ENCODE measurements at places on chromosomes 1 and 21.

DNA sequence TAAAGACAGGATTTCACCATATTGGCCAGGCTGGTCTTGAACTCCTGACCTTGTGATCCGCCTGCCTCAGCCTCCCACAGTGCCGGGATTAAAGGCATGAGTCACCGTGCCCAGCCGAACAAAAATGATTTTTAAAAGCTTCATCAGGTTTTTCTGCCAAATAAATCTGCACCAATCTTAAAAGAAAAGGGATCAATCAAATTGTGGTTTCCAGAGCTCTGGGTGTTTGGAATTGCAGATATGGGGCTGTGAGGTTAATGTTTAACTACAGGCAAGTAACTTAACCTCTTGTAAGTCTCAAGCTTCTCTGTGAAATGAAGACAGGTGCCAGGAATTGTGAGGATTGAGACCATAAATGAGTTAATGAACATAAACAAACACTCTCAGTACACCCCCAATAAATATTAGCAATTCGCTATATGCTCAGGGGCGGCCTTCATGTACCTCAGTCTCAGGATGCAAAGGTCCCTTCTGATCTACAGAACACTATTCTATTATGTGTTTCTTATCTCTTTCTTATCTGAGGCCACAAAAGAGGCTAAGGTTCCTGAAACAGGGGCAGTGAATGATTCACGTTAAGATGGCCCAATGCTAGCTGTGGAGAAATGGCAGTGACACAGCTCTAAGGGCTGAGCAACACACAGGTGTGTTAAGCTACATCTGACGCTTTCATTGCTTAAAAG, 7.1 kb upstream of the GNPAT start:
- DNase-seq = no peak

DNA sequence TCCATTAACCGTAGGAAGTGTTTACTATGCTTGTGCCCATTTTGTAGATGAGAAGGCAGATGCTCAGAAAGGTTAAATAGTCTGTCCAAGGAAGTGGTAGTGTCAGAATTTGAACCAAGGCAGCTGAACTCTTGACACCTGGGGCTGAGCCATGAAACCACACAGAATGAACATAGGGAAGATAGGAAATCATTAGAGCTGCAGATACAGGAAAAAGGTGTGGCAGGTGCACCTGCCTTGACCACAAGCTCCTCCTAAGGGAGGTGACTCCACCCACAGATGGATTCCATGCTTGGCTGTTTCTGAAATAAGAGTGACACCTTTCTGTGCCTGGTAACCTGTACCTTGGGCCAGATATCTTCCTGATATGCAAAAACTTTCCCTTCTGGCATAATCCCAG, 69.9 kb upstream of the IGSF21 start:
- DNase-seq = no peak

- no peak for DNase-seq
Observed at GRCh38 chr1:32392325-32392724, 1.9 kb downstream of the BSDC1 start.

GRCh38 chr1:116577759-116578314, 7.0 kb upstream of the CD58 start:
- no peak for DNase-seq

DNA sequence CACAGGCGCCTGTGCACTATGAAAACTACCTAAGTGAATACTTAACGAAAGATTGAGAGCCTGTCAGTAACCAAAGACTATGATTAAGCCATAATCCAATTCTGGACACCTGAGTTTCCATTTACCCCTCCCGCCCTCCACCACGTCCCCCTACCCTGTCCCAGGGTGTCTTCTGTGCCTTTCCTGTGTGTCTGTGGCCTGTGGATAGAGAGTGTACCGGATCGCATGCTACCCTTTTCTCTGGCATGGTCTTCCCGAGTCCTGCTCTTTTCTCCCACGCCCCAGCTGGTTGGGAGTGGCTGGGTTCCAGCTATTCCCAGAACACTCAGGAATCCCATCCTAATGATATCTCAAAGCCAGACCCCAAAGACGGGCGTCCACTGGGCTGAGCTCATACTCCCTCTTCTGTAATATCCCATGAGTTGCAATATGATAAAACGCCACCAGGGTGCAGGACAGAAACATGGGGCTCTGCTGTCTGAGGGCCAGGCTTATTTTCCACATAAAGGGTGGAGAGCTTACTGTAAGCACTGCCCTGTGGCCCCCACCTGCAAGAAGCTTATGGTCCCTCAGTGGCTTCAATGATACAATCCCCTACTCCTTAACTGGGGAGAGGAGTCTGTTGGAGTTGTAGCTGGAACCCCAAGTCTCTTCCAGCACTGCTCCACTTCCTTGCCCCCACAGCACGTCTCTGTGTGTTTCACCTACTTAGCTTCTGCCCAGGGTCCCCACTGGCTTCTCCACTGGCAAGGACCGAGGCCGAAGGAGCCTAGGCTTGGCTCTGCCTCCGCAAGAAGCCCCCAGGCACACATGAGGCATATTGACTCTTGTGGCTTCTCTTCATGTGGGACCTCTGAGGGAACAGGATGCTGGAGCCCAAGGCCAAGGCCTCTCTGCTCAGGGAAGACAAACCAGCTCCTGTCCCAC, 17.6 kb upstream of the ALX3 start:
- no peak for DNase-seq

DNA sequence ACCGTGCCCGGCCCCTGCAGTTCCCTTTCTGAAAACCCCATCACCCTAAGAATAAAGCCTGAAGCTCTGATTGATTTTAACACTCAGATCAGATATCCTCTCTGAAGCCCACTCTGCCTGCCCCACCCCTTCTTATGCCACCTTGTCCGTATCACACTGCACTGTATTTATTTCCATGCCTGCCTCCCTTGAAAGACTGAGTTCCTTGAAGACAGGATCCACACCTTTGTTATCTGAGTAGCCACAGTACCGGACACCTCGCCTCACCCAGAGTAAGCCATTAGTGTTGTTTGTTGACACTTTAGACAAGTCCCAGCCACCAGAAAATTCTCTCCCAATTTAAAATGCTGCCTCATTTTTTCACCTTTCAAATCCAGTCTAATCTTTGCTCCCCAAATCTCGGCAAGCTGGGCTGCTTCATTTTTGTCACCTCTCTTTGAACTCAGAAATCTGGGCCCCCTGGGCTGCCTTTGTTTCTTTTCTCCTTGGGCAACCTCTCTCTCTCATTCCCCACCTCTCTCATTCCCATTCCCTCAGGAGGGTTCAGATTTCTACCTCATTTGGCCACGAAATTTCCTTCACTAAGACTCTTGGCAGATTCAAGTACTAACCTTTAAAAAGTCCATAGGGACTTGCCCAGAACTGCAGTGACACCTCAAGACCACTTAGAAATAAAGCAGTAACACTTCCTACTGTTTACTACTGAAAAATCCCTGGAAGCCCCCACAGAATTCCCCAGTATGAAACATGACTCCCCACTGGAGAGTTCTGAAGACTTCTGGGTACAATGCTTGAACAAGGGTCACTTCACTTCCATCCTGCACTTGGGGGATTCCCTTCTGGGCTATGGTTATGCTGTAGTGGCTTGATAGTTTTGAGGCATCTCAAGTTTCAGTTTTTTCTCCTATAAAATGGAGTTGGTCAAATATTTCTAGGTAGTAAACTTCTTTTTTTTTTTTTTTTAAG, 8.7 kb upstream of the PPP1R15B start:
- DNase-seq = no peak

GRCh38 chr1:179012038-179012437, 13.7 kb upstream of the FAM20B start:
- DNase-seq = no peak

DNA sequence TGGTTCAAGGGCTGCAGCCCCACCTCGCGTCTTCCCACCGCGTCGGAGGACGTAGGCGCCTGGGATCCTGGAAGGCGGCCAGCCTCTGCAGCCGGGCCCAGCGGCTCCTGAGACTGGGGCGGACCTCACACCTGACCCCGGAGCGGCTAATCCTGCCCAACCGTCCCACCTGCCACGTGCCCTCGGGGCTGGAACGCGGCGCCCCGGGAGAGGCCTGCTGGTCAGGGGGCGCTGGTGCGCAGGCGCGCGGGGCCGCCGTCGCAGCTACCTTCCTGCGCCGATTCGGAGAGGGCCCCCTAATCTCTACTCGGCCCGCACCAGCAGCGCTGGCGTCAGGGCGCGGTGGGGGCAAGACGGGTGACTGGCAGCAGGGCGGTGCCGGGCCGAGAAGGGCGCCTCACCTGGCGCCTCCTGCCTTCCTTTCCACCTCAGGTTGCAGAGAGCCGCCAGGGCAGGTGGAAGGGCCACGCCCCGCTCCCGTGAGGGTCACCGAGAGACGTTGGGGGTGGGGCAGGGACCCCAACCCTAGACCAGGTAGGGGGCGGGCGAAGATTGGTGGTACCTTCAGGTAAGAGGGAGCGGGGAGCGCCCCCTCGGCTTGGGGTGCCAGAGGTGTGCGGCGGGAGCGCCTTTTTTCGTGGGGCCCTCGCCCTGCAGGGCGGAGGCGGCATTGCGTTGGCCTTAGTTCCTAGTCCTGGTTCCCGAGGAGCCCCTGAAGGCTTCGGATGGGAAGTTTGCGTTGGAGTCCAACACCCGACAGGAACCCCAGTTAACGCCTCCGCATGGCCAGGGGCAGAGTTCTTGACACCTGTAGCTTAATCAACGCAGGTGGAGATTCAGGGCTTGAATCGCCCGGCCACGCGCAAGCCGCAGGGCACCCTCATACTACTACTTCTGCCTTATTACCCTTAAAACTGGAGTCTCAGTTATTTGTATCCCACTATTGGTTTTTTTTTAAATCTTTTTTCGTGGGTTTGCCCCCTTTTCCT, at the start of gene TDRD5:
Gene TDRD5 (plus strand): TSS at position 241 of the 989 bp plus-strand sequence. CDS start 784 bp downstream, outside the sequence.
- DNase-seq = no peak

DNA sequence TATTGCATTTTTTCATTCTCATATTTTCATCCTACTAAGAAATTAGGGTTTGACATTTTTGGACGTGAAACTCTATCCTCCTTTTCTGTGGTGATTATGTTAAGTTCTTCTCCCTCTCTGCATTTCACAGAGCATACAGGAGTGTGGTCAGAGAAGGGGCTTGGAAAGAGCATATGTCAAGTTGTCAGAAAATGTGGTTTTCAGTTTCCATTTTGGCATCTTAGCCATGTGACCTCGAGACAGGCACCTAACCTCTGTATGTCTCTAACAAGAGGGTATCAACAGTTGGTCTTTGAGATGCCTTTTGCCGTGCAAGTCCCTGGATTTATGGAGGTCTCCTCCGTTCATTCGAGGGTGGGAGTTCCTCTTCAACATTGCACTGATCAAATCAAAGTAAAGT, 140.7 kb downstream of the CYYR1 start:
- no peak for DNase-seq

DNA sequence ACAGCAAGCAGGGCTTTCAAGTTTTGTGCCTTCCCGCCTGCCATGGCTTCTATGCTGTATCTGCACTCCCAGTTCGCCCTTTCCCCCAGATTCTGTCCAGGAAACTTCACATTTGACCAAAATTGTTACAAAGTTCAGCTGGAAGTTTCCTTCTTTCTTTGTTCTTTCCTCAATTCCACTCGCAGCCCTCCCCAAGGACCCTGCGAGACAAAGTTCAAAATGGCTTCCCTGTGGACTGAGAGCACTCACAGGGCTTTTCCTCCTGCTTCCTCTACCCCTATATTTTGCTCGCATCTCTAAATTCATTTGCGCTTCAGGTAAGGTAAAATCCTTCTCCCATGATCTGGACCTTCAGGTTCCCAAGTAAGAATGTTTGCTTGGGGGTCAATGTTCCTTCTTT, 1348.4 kb upstream of the B3GALT2 start:
- no peak for DNase-seq

DNA sequence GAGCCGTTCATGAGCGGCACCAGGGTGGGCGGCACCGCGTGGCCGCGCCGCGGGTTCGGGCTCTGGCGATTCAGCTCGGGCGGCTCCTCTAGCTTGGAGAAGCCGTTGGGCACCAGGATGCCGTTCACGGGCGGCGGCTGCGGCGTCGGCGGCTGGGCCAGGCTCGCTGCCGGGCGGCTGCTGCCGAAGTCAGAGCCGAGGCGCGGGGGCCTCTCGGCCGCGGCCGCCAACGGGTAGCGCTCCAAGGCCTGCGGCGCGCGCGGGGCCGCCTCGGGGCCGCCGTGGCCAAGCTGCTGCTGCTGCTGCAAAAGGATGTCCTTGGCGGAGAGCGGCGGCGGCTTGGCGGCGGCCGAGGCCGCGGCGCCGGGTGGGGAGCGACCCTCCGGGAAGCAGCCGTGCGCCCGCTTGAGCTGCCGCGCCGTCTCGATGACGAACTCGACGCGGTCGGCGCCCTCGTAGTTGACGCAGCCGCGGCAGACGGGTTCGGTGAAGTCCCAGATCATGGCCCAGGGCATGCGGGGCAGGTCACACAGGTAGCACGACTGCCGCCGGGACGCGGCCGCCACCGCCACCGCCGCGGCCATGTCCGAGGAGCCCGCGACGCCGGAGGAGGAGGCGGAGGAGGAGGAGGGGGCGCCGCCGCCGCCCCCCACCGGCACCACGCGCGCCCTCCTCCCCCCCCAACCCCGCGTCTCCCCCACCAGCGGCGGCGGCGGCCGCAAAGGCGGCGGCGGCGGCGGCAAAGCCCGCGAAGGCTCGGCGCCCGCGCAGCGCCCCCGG, 877 bp downstream of the IRF2BP2 start:
- no peak for DNase-seq

DNA sequence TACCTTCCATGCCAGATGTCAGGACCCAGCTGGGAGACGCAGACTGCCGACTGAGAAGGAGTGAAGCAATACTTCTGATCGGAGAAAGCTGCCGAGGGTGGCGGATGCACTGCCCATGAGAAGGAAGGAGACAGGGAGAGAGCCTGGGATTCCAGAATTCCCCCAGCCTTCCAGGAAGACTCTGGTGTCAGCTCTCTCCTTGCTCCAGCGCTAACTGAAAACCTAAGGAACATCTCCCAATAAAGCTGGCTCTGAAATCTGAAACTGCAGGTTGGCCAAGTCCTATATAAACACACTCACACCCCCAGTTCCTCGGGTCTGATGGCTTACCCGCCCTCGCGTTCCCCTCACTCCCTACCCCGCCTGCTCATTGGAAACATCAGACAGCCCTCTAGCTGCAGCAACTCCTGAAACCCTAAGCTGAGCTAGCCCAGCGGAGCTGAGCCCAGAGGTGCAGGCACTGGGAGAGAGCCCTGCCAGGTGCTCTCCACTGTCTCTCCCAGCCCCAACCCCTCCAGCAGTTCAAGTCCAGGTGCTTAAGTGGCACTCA, 52.3 kb downstream of the PLEKHA6 start:
- DNase-seq = no peak
